ENCODE measurements at places on chromosomes 2 and 18.

- no peak for DNase-seq
These were observed 164.5 kb downstream of the PTH2R start for GRCh38 chr2:208570851-208571763.

DNA sequence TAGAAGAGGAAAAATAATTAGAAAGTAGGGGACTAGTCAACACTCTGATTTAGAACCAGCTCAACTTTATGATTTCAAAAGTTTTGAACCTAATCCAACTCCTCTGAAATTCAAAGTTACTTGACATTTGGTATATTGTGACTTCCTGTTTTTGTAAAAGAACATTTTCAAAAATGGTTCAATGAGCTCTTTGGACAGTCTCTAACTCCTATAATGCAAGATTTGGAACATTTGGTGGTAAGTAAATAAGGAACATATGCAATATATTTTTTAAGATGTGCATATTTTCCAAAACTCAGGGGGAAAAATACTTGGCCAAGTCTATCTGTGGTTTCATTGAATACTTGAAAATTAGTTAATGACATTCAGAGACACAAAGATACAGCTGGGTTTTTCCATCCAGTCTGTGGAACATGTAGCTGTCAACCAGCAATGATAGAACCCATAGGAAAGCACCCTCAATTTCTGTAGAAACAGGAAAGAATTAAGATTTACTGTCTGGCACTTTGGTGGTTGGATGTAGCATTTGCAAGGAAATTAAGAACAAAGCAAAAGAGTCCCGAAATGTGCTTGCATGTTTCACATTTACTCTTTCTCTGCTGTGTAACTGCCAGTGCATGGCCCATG is 17.0 kb upstream of the ANKRD44 start:
- DNase-seq = no peak

DNA sequence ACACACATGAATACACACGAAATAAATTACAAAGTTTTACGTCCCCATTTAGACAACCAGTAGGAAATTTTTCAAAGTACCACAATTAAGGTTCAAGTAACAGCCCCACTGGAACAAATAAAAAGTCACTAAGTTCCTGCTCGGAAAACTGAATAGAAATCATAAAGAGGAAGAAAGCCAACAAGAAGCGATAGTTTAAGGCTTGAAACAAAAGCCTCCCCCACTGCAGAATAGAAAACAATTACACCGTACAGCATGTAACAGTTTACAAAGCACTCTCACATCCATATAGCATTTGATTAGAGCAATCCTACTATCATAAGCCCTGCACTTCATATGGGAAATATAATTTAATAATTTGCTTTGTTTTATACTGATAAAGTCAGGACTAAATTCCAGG is 15.5 kb downstream of the KLF7 start:
- no peak for DNase-seq

DNA sequence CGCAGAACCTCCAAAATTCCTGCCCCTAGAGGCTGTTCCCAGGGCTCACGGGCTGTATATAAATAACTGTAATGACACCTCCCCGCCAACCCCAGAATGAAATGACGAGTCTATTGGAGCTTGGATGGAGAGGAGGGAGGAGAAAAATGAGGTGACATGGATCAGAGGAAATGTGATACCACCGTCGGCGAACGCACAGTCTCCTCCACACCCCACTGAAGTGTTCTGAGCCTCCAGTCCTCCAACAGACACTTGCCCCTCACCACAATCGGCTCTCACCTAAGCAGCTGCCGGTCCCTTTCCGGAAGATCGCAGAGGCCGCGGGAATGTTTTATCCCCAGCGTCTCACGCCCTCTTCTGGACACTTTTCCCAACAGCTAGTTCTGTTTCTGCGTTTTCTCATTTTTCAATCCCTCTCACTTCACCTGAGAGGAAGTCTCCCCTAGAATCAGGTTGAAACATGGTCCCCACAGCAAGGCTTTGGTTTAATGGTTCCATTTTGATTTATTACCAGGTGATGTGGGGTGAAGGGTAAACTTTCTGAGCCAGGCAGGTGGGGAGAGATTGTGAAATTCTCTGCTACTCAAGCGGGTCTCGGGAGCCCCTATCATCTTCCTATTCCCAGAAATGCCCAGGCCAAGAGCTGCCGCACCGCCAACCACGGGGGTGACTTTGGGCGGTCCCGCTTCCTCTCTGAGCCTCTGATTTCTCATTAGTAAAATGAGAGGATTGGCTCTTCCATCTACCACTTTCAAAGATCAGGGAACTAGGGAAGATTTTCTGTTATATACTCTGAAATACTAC is 9.1 kb upstream of the MYO5B start:
- peak; percentile 33 for DNase-seq

- DNase-seq = no peak
These were observed 39.7 kb upstream of the MRPL19 start for GRCh38 chr2:75606761-75607399.

GRCh38 chr2:136128905-136129304 is 11.0 kb upstream of the CXCR4 start:
- no peak for DNase-seq

GRCh38 chr2:195652911-195653310 is 4.1 kb upstream of the SLC39A10 start:
- DNase-seq = no peak

GRCh38 chr2:189298481-189298880 is 118.9 kb upstream of the COL5A2 start:
- no peak for DNase-seq

DNA sequence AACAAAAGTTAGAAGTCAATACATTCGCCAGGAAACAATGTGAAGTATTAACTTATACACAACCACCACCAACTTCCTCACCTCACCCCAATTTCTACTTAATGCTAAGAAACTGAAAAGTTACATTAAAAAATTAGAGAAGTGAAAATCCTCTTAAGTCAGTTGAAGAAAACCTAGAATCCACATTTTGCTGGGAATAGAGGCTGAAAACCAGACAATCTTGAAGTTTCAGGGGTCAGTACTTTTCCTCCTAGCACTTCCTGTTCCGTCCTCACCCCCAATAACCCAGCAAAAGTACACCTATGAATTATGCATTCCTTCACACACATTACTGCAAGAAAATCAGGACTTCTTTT is 6.3 kb downstream of the YES1 start:
- DNase-seq = no peak

DNA sequence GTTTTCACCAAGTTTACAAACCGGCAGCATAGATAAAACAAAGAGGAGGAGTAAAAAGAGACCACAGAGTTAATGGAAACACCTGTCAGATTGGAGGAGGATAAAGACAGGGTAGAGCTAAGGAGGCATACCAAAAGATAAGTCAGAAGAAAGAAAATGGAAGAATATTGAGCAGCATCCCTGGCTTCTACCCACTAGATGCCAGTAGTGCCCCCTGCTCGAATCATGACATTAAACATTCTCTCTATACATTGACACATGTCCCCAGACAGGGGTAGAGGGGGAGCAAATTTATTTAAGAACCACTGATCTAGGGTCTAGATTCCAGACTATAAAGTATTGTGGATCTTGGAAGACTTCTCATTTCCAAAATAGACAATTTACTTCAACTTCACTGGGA is 159.8 kb upstream of the ETAA1 start:
- DNase-seq = no peak

GRCh38 chr2:173050684-173051083 is 25.0 kb upstream of the MAP3K20 start:
- DNase-seq = no peak

GRCh38 chr18:42137693-42138375 is 182.8 kb downstream of the PIK3C3 start:
- no peak for DNase-seq

DNA sequence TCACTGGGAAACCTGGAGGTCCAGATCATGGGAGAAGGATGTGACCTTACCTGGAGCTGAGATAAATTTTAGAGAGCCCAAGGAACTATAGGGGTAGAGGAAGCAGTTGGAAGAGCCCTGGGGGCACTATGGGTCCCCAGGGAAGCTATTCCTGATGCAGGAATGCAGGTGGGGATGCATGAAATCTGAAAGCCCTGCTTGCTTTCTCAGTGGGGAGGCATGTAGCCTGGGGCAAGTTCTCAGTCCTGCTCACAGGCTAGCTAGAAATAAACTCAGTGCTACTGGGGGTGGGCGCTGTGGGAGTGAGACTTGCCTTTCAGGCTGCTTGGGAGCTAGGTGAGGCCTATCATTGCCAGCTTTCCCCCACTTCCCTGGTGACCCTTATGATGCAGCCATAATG is 499.7 kb downstream of the PTH2R start:
- DNase-seq = no peak

DNA sequence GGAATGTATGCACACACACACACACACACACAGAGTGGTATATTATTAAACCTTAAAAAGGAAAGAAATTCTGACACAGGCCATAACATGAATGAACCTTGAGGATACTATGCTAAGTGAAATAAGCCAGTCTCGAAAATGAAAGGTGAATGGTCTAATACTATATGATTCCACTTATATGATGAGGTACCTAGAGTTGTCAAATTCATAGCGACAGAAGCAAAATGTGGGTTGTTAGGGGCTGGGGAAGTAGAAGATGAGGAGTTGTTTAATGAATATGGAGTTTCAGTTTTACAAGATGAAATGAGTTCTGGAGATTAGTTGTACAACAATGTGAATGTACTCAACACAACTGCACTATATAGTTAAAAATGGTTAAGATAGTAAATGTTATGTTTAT is 118.1 kb downstream of the ABCA12 start:
- no peak for DNase-seq

- no peak for DNase-seq
These were observed 30.1 kb upstream of the ATL2 start for GRCh38 chr2:38407111-38407682.

- no peak for DNase-seq
These were observed 63.8 kb downstream of the HAUS1 start for GRCh38 chr18:46167971-46168370.

GRCh38 chr2:165795011-165795410 is 964 bp upstream of the GALNT3 start:
- DNase-seq = no peak

DNA sequence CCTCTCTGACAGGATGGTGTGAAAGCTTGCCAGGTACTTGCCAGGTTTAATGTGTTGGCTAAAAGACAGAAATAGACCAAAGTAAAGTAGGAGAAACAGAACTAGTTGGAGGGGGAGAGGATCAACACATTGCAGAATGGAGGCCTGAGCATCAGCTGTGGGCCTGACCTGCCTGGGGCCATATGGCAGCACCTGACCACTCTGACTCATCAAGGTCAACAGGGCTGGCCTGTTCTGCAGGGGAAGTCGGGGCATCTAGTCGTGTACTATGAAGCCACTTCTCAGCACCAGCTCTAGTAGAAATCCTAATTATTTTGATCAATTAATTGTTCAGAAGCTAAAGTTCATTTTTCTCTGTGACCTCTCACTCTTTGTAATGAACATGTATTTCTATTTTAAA is 35.8 kb upstream of the NOSTRIN start:
- DNase-seq = no peak

- no peak for DNase-seq
These were observed 52.7 kb upstream of the MAPK4 start for GRCh38 chr18:50507120-50507590.

- no peak for DNase-seq
These were observed 21.7 kb downstream of the BCL11A start for GRCh38 chr2:60531701-60532133.

DNA sequence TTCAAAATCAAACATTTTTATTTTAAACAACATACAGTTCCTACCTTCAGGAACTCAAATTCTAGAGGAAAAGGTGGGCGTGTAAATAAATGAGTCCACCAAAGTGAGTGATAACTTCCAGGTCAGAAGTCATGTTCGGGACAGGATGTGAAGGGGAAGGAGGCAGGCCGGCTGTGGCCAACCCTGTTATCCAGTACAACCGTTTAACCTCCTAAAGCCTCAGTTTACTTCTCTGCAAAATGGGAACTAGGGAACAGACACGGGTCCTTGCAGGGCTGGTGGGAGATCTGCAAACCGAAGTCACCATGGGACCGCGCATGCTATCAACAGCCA is 373 bp downstream of the EIPR1 start:
- DNase-seq = no peak

DNA sequence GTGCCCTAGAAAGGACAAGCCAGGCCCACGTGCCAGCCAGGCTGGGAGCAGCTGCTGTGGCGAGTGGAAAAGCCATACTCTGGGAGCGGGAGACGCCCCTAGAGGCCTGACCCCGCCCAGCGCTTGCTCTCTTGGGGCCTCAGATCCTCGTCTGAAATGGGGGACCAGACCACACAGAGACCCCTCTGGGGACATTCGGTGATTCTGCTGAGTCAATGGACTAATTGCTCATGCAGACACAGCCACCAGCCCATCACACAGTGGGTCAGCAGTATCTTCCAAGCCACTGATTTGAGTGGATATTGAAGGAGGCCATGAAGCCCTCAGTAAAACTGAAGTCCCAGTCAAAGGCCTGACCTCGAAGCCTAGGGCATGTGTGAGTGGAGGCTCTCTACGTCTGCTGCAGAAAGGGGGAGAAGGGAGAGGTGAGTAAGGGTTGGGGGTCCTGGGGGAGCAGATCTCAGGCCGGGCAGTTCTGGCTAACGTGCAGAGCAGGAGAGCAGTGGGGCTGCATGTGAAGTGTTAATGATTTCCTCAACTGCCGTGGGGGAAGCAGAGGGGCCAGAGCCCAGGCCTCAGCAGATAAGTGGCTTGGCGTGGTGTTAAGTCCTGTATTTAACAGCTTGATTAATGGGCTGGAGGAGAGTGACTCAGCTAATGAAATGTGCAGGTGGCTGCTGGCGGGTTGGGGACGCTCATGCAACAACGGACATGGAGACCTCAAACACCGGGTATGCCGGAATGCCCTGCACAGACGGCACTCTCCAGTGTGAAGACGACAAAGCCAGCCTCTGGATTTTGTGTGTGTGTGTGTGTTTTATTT is 104.4 kb upstream of the TWIST2 start:
- DNase-seq = no peak

DNA sequence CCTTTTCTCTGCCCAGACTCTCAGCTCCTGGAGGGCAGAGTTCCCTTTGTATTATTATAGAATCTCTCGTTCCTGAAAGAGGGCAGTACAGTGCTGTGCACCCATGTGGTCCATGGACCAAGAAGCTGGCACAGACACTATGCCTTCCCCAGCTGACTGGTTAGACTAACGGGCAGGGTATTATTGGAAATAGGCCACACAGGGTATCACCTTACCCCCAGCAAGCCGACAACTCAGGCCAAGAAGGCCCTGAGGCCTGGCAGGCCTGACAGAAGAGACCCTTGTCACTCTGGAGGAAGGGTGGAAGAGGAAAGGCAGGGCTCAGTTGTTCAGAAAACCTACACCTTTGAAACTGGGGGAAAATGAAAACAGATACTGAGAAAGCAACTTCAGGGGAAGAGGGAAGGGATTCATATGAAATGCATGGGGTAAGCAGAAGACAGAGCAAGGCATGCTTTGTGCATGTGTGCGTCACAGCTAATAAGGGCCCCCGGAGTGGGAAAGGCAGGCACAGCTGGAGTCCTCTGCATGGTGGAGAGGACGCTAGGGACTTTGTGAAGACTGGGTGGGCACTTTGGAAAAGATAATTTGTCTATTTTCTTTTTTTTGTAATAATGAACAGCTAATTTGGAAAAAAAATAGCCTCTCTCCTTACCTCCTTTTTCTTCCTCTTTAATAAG is 476.8 kb upstream of the CELF4 start:
- no peak for DNase-seq

- no peak for DNase-seq
These were observed 19.8 kb downstream of the CREG2 start for GRCh38 chr2:101367508-101367907.

Data from natural killer cell (primary cell).